ENCODE measurements at places on chromosomes 12 and 14. TPM values are rescaled to one million over a fixed set of nuclear protein-coding genes. Genes with fewer than 3 reads are reported as not detected.

DNA sequence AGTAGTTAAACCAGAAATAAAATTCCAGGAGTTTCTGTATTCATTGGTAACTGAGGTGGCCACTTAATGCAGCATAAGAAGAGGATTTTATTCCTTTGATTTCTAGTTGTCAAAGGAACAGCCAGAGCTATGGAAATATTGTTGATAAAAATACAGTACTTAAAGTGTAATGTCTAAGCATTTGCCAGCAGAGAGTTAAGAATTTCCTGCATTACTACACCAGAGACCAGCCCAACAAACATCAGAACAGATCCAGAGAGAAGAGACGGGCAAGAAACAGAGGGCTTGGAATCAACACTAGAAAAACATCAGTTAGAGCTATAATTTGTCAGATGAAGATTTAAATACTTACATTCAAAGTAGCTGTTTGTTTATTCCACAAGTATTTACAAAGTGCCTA is 77.9 kb downstream of the ST8SIA1 start:
- DNase-seq, result no peak
- H3K4me1 ChIP-seq, result peaks cover 6% of the 10 kb centered on the region
- no peak overlapping the region for H3K27ac ChIP-seq
- H3K36me3 ChIP-seq, result no peaks in the 10 kb centered on the region

The TAS2R43 gene
- 0.52 TPM for total RNA-seq

The SPTB gene
- total RNA-seq, result 0.43 TPM

The CLEC9A gene
- total RNA-seq, result not detected

GRCh38 chr12:109879351-109880042 is 844 bp downstream of the GLTP start:
- no peaks in the 10 kb centered on the region for H3K36me3 ChIP-seq
- DNase-seq, result no peak
- peak overlapping the region; percentile 55 for H3K27ac ChIP-seq
- H3K4me1 ChIP-seq, result peaks cover 16% of the 10 kb centered on the region
- no peaks in the 10 kb centered on the region for H3K27me3 ChIP-seq

The VRTN gene
- 0.14 TPM for total RNA-seq

The SCNN1A gene
- total RNA-seq, result 1.3 TPM

DNA sequence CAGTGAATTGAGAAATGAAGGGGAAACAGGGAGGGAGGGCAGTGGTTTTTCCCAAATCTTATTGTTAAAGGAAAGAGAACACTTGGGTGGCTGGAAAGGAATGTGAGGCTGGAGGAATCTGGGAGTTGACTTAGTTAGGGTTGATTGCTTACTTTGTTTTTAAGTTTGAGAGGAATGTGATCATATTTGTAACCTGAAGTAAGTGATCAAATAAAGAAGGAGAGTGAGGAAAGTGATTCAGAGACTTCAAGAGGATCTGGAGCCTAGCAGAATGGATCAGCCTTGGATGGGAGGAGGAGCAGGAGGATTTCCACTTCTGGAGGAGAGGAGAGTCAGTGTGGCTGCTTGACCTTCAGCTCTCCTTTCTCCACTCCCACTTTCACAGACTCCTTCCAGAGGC is 6.0 kb upstream of the LRP6 start:
- H3K36me3 ChIP-seq, result no peaks in the 10 kb centered on the region
- no peaks in the 10 kb centered on the region for H3K27me3 ChIP-seq
- peak; percentile 79 for DNase-seq
- peak overlapping the region; percentile 49 for H3K27ac ChIP-seq

The KRT83 gene
- not detected for total RNA-seq

DNA sequence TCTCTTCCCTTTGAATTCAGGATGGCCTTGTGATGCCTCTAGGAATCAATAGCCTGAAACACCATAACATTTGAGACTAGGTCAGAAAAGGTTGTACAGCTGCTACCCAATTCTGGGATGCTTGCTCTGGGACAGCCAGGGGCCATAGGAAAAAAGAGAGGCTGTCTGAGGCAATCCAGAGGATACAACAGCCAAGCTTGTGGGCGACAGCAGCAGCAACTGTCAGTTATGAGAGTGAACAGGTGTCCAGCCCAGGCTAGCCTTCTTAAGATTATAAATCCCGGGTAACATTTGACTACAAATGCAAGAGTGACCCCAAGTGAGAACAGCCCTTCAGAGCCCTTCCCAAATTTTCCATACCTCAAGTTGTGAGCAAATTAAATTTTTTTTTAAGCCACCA is 11.1 kb downstream of the DCN start:
- no peaks in the 10 kb centered on the region for H3K36me3 ChIP-seq
- no peaks in the 10 kb centered on the region for H3K27me3 ChIP-seq
- DNase-seq, result no peak
- no peak overlapping the region for H3K27ac ChIP-seq
- H3K4me3 ChIP-seq, result no peak overlapping the region

The KLRG1 gene
- total RNA-seq, result 1.6 TPM

DNA sequence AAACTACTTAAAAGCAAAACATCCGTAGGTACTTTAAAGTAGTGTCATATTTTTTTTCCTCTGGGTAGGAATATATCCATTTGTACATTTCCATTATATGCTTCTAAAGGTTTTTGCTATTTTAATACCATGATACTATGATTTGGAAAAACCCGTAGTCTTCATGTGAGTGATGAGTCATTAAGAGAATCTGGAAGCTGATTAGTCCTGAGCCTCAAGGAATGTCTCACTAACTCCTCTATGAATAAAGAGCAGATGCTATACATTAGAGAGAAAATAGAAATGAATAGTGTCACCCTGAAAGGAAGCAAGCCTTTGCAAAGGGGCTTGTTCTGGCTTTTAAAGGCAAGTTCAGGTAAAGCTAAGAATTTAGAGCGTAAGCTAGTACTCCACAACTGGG is 432.1 kb downstream of the CCDC91 start:
- DNase-seq, result peak; percentile 64
- no peaks in the 10 kb centered on the region for H3K27me3 ChIP-seq
- no peak overlapping the region for H3K27ac ChIP-seq
- H3K4me1 ChIP-seq, result no peaks in the 10 kb centered on the region
- H3K36me3 ChIP-seq, result no peaks in the 10 kb centered on the region

The PPP2R5C gene
- total RNA-seq, result 102 TPM

DNA sequence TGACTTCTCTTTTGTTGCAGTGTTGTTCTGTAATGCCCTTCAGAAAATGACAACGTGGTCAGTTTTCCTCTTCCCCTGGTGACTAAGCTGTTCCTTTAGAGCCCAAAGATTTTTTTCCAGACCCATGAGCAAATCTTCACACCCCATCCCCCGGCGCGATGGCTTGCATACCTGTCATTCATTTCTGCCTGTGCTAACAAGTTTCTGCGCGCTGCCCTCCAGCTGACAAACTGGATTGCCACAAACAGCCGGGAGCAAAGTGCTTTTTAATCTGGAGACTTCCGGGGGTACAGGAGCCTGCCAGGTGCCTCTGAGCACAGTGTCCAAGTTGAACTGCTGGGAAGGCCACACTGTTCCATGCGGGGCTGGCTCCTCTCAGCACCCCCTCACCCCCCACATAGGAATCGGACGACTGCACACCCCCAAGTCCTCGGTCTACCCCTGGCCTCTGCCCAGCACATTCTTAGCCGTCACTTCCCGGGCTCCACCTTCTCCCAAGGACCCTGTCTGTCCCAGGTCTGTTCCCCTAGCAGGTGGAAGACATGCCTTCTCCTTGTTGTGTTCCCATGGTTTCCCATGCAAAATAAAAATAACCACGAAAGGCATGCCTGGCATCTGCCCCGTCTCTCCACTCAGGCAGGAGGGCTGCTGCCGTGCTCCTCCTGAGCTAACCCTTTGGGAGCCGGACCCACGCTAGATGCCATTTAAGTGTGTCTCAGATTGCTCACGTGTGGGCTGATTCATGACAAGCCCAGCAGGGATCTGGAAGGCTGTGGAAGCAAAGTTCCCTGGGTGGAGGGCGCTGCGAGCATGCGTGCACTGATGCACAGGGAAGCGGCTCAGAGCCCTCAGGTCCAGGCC is 14.1 kb downstream of the RILPL1 start:
- H3K27me3 ChIP-seq, result no peaks in the 10 kb centered on the region
- peak overlapping the region; percentile 97 for H3K27ac ChIP-seq
- H3K36me3 ChIP-seq, result peaks cover 26% of the 10 kb centered on the region
- peaks cover 17% of the 10 kb centered on the region for H3K4me1 ChIP-seq
- peak; percentile 80 for DNase-seq

DNA sequence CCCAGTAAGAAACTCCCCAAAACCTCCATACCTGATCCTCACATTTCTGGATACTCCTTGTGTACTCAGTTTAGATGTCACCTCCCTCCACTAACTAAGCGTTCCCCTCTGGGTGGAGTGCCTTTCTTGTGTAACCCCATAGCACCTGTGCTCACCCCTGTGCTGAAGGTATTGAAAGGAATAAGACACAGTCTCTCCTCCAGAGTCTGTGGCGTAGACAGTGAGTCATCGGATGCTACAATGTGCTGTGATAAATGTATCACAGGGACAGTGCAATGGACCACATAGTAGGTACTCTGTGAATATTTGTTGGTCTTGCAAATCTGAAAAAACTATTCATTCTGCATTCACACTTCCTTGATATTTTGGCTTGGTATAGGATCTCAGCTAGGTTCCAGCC is 30.8 kb downstream of the TSPAN9 start:
- peak overlapping the region; percentile 87 for H3K27ac ChIP-seq
- H3K36me3 ChIP-seq, result no peaks in the 10 kb centered on the region
- no peak overlapping the region for H3K4me3 ChIP-seq
- no peaks in the 10 kb centered on the region for H3K27me3 ChIP-seq
- peak; percentile 43 for DNase-seq

The TUNAR gene
- 0.50 TPM for total RNA-seq

GRCh38 chr12:25970916-25971653 is 12.6 kb downstream of the RASSF8 start:
- no peaks in the 10 kb centered on the region for H3K36me3 ChIP-seq
- no peak overlapping the region for H3K4me3 ChIP-seq
- no peak for DNase-seq
- H3K4me1 ChIP-seq, result peaks cover 26% of the 10 kb centered on the region

DNA sequence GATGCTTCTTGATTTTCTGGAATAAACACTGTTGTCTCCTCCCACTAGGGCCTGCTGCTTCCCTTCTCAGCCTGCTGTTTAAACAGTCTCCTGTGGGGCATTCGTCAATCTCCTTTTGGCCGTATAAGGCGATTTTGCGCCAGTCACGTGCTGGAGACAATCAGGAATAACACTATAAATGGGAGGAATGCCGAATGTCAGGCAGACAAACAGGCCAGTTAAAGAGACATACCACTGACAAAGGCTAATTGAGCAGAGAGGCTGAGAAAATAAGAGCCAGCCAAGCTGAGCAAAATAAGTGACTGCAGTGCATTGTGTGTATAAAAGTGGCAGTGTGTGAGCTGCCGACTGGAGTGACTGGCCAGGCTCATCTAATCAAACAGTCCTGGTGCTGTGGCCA is 23.3 kb downstream of the DMAC2L start:
- H3K36me3 ChIP-seq, result peaks cover 2% of the 10 kb centered on the region
- H3K4me1 ChIP-seq, result peaks cover 28% of the 10 kb centered on the region
- DNase-seq, result peak; percentile 56
- no peaks in the 10 kb centered on the region for H3K27me3 ChIP-seq
- no peak overlapping the region for H3K4me3 ChIP-seq
- peak overlapping the region; percentile 48 for H3K27ac ChIP-seq

The RAD51AP1 gene
- 5.3 TPM for total RNA-seq

GRCh38 chr12:118345355-118345754 is 27.4 kb downstream of the TAOK3 start:
- no peak overlapping the region for H3K27ac ChIP-seq
- H3K27me3 ChIP-seq, result no peaks in the 10 kb centered on the region
- H3K4me1 ChIP-seq, result no peaks in the 10 kb centered on the region

- H3K4me3 ChIP-seq, result no peak overlapping the region
- H3K4me1 ChIP-seq, result no peaks in the 10 kb centered on the region
- H3K27ac ChIP-seq, result no peak overlapping the region
- DNase-seq, result no peak
- H3K27me3 ChIP-seq, result no peaks in the 10 kb centered on the region
- no peaks in the 10 kb centered on the region for H3K36me3 ChIP-seq
Observed at GRCh38 chr14:91685600-91685999, 46.3 kb downstream of the CATSPERB start.

GRCh38 chr12:104676636-104677035 is 219.9 kb downstream of the CHST11 start:
- H3K36me3 ChIP-seq, result no peaks in the 10 kb centered on the region
- no peaks in the 10 kb centered on the region for H3K27me3 ChIP-seq
- H3K27ac ChIP-seq, result no peak overlapping the region
- no peak overlapping the region for H3K4me3 ChIP-seq

GRCh38 chr14:64758691-64759554 is 54.7 kb downstream of the PLEKHG3 start:
- DNase-seq, result peak; percentile 96
- H3K4me1 ChIP-seq, result peaks cover 59% of the 10 kb centered on the region
- no peaks in the 10 kb centered on the region for H3K27me3 ChIP-seq
- H3K36me3 ChIP-seq, result no peaks in the 10 kb centered on the region

- no peak overlapping the region for H3K27ac ChIP-seq
- H3K27me3 ChIP-seq, result no peaks in the 10 kb centered on the region
- H3K36me3 ChIP-seq, result no peaks in the 10 kb centered on the region
- no peaks in the 10 kb centered on the region for H3K4me1 ChIP-seq
- no peak overlapping the region for H3K4me3 ChIP-seq
Observed at GRCh38 chr12:100624571-100624970, 51.1 kb downstream of the GAS2L3 start.

The PROX2 gene
- total RNA-seq, result not detected

GRCh38 chr12:101004898-101005297 is 205.1 kb downstream of the SLC5A8 start:
- H3K27ac ChIP-seq, result no peak overlapping the region
- H3K36me3 ChIP-seq, result no peaks in the 10 kb centered on the region
- no peak for DNase-seq

The AGAP2 gene
- total RNA-seq, result 0.17 TPM

DNA sequence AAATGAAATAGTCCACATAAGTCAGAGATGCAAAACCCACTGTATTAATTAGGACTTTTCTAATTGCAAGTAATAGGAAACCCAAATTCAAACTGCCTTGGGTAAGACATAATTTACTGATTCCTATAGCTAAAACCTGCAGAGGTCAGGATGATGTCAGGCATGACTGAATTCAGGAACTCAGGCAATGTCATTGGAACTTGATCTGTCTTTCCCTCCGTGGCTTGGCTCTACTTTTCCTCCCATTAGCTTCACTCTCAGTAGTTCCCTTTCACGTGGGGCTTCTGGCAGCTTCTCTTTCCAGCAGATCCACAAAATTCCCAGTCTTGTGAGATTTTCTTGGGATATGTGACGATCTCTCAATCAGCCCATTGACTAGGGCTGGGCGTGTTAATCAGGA is 2.4 kb upstream of the JDP2 start:
- DNase-seq, result no peak
- peaks cover 17% of the 10 kb centered on the region for H3K4me1 ChIP-seq
- H3K36me3 ChIP-seq, result no peaks in the 10 kb centered on the region
- H3K27ac ChIP-seq, result no peak overlapping the region

GRCh38 chr12:109910969-109911348 is 10.9 kb downstream of the TCHP start:
- H3K27ac ChIP-seq, result no peak overlapping the region
- H3K27me3 ChIP-seq, result no peaks in the 10 kb centered on the region
- no peaks in the 10 kb centered on the region for H3K4me1 ChIP-seq
- H3K4me3 ChIP-seq, result no peak overlapping the region
- peak; percentile 2 for DNase-seq

The CFAP251 gene
- total RNA-seq, result 4.7 TPM

GRCh38 chr12:132190012-132190755 is 45.9 kb downstream of the NOC4L start:
- peak overlapping the region; percentile 59 for H3K4me3 ChIP-seq
- H3K27ac ChIP-seq, result no peak overlapping the region
- H3K4me1 ChIP-seq, result peaks cover 7% of the 10 kb centered on the region
- DNase-seq, result no peak
- peaks cover 6% of the 10 kb centered on the region for H3K27me3 ChIP-seq
